Amniotic stem cell (primary cell): ENCODE measurements at places on chromosomes 5 and 9.

- DNase-seq = no peak
Measured at GRCh38 chr5:130795037-130795436, 370.0 kb downstream of the HINT1 start.

GRCh38 chr5:154544646-154545045 lies 66.6 kb upstream of the HAND1 start:
- no peak for DNase-seq

DNA sequence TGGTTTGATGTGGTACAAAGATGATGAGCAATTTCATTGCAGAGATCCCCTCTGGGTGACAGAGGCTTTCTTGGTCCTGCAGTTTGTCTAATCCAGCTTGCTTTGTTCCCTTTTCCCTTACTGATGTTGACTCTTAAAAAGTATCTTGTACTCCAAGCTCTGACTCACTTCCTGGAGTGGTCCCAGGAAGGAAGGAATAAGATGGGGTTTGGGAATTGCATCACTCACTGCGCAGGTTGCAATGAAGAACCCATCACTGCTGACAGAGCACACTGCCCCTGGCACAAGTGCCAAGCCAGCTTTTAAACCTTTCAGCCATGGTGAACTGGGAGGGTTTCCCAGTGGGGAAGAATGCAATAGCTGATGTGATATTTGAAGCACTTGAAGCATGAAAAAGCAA lies 662.2 kb upstream of the CTNND2 start:
- DNase-seq = no peak

GRCh38 chr5:14743601-14744295 lies 79.2 kb downstream of the OTULIN start:
- peak; percentile 11 for DNase-seq

GRCh38 chr5:54848581-54848980 lies 136.8 kb downstream of the ESM1 start:
- DNase-seq = no peak

- no peak for DNase-seq
Measured at GRCh38 chr9:4787876-4788275, 4.9 kb upstream of the RCL1 start.

- no peak for DNase-seq
Measured at GRCh38 chr5:84382363-84383295, 2.1 kb downstream of the EDIL3 start.

DNA sequence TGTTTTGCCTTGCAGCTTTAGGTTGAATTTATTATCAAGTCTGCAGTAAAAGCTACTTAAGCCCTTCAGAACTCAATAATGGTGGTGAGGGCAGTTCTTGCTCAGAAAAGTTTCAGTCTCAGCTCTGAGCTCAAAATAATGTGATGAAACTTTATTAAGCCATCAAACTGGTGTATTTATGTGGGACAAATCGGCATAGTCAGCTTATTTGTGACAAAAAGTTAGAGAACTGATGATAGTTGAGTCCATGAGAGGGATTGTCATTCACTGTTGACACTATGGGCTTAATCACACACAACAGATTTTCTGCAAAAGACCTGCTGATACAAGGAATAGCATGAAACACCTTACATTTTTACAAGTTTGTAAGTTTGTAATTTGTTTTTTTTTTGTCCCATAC lies 9.4 kb downstream of the SRD5A1 start:
- no peak for DNase-seq

DNA sequence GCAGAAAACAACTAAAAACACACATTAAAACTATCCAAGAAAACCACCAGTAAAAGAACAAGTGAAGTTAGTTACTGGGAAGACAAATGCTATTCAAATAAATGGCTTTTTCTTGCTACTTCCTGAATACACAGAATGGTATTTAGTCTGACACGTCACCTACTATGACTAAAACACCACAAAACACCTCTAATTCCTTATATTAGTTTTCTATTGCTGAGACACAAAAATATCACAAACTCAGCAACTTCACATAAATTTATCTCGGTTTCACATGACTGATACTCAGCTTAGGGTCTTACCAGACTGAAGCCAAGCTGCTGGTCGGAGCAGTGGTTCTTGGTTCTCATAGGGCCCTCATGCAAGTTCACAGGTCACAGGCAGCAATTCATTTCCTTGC lies 5.4 kb downstream of the DMAC1 start:
- DNase-seq = no peak
